T47D (cell line): ENCODE measurements at places on chromosomes 4 and X.

- DNase-seq = no peak
Measured at GRCh38 chrX:130224810-130225209, 43.9 kb downstream of the ZNF280C start.

DNA sequence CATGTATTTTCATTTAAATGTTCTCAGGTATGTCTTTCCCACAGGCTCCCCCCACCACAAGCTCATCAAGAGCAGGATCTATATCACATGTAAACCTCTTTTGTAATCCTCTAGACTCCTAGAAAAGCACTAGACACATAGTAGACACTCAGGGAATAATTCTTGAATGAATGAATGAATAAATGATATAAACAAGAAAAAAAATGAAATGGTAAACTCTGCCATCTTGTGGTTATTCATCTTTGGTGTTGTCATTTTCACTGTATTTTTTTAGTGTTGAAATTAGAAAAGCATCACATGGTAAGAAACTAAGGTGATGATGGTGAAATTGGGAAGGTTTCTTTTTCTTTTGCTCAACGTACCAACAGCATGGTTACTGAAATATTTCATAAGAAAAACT lies 34.2 kb upstream of the C1GALT1C1 start:
- no peak for DNase-seq

DNA sequence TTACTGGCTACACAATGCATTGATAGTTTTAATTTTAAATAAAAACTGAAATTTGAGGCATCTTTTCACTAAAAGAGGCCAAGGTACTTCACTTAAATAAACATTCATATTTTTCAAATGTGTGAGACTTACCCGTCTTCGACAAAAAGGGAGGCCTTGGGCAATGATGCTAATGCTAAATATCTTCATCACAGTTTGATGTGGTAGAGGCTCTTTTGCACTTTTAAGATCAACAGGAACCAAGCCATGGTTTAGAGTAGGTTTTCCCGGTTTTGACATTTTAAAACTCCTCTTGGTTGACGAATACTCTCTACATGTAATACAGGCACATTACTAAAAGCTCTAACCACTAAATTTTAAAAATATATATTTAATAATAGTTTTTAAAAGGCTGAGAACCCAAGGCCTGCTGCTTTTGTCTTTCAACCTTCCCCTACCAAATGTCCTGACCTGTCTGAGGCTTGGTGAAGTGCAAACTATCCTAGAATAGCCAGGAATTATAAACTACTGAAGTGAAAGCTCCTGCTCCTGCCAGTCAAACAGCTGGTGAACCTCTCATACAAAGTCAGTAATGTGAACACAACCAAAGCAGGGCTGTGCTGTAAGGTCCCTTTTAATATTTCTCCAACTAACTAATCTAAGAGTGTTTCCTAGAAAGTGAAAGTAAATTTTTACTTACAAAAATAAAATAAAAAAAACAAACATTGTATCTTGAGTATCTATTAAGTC lies 153.7 kb downstream of the FBXW7 start:
- DNase-seq = no peak

- no peak for DNase-seq
Measured at GRCh38 chrX:38018766-38019425, 12.5 kb downstream of the SYTL5 start.

GRCh38 chr4:154473497-154473896 lies 18.1 kb downstream of the DCHS2 start:
- no peak for DNase-seq

DNA sequence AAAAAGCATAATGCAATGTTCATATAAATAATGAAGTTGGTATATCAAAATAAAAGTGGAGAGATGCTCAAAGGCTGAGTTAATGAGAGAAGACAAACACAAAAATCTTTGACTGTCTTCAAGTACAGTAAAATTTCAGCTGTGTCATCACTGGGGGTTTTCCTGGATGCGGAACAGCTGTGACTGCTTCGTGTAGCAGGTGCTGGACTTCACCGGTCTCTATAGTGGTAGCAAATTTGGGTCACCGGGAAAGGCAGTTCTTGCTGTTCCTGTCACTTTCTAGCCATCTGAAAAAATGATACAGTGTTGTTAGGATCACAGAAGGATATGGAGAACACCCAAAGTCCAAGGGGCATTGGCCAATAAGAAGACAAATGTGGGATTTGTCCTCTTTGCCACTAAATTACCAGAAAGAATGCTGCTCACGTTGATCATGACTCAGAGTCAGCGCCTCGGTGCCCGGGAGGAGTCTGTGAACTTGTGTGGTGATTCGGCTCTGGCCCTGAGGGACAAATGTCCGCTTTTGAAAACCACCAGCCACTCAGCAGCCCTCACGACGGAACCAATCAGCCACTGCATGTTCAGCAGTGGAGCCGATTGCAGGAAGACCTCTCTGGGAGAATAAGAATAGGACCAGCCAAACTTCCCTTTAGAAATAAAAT lies 230.1 kb upstream of the FAT1 start:
- DNase-seq = no peak

DNA sequence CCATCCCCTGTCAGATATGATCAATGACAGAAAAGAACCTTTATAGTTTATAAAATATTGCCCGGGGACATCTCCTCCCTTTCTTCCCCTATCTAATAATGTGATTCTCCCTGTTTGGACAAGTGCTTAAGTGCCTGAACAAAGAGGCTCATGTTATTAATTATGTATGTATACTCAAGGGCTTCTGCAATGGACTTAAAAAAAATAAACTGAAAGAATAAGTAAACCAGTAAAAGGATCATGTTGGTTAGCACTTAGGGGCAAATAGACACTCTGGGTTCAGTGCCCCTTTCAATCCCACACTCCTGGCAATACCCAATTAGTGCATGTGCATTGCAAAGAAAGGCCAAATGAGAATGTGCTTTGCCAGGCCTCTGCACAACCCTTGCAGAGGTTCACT lies 30.7 kb upstream of the RPS6KA6 start:
- no peak for DNase-seq

DNA sequence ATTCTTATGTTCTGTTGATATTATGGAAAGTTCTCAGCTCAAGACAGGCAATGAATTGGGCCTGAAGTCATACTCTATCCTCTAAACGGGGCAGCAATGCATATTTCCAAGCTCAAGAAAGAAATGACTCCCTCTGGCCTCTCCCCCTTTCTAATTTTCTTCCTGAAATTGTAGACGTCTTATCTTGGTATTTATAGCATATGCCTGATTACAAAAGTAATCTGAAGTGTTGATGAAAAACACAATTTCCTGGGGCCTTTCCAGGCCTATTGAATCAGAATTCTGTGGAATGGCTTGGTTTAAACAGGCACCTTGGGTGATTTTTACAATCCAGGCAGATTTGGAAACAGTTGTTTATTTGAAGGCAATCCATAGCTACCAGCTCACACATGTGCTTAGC lies 21.4 kb upstream of the PGRMC2 start:
- no peak for DNase-seq

- no peak for DNase-seq
Measured at GRCh38 chr4:8237256-8237989, 32.1 kb upstream of the HTRA3 start.

DNA sequence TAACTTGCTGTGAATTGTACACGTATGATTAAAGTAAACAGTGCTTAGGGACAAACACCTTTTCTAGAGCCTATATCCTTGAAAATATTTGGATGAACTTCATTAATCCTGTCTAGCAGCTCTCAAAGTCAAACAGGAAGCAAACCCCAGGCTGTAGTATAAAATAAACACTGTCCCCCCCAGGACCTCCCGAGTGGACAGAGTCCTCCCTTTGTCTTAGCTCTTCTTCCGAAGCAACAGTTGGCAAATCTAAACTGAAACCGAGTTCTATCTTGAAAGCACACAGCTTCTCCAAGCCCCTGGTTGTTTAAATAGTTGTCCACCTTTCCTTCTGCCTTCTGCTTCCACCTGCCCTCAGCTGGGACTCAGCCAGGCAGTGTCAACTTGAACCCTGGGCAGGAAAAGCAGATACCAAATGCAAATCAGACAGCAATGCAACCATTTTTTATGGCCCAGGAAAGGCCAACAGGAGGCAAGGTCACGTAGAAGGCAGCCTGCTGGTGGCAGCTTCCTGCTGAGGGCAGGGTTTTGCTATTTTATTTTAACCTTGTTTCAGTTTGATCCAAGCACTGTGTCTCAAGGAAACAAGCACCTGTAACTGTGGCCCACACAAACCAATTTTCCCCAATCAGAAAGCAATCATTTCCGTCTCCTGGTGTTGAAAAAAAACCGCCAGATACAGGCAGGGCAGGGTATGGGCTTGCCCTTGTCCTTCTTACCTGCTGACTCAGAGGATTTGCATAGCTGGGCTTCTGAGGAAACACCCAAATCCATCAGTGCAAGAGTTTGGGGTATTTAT lies 110.3 kb upstream of the KIT start:
- no peak for DNase-seq

DNA sequence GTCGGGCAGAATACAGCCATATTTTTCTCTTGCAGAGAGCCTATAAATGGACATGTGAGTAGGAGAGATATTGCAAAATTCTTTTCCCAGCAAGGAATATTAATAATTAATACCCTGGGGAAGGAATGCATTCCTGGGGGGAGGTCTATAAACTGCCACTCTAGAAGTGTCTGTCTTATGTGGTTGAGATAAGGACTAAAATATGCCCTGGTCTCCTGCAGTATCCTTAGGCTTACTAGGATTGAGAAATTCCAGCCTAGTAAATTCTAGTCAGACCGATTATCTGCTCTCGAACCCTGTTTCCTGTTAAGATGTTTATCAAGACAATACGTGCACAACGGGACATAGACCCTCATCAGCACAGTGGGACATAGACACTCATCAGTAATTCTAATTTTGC lies 872.6 kb downstream of the FSTL5 start:
- DNase-seq = no peak

DNA sequence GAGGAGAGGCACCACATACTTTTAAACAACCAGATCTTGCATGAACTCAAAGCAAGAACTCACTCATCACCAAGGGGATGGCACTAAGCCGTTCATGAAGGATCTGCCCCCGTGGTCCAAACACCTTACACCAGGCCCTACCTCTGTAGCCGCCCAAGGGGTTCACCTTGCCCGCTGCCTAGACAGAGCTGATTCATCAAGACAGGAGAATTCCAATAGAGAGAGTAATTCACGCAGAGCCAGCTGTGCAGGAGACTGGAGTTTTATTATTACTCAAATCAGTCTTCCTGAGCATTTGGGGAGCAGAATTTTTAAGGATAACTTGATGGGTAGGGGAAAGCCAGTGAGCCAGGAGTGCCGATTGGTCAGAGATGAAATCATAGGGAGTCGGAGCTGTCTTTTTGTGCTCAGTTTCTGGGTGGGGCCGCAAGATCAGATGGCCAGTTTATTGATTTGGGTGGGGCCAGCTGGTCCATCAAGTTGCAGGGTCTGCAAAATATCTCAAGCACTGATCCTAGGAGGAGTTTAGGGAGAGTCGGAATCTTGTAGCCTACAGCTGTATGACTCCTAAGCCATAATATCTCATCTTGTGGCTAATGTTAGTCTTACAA lies 364.7 kb downstream of the PCDH7 start:
- DNase-seq = no peak

- no peak for DNase-seq
Measured at GRCh38 chr4:180809439-180809838, 1433.8 kb upstream of the TENM3 start.

DNA sequence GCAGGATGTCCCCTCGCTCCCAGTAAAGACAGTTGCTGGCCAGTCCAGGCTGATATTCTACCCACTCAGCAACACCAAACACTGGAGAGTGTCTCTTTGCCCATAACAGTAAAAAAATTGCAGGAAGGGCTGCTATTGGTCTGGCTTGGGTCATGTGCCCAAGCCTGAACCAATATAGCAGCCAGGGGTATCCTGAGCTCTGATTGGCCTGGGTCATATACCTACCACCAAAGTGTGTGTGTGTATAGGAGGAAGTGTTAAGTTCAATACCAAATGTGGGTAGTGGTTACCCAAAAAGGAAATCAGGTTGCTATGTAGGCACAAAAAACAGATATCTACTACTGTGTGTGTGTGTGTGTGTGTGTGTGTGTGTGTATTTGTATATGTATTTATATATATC lies 373.2 kb downstream of the BCOR start:
- DNase-seq = no peak

DNA sequence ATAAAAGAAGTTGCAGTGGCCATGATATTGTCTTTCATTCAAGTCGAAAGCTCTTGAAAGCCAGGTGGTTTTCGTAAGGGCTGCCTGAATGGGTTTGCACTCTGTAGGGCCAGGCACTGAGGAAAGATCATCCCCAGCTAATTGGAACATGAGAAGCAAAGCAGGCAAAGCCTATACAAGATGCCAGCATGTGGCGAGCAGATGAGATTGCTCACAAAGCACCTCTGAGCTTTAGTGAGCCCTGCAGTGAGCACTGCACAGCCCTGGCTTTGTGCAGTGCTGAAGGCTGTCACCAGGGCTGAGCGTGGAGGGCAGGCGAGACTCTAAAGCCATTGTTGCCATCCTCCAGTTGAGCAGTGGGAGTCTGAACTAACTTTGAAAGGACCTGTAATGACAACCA lies 53.8 kb downstream of the HADH start:
- no peak for DNase-seq

- peak; percentile 31 for DNase-seq
Measured at GRCh38 chrX:50579955-50580354, 109.3 kb upstream of the DGKK start.

GRCh38 chr4:163681208-163681821 lies 186.8 kb downstream of the TMA16 start:
- DNase-seq = peak; percentile 41

DNA sequence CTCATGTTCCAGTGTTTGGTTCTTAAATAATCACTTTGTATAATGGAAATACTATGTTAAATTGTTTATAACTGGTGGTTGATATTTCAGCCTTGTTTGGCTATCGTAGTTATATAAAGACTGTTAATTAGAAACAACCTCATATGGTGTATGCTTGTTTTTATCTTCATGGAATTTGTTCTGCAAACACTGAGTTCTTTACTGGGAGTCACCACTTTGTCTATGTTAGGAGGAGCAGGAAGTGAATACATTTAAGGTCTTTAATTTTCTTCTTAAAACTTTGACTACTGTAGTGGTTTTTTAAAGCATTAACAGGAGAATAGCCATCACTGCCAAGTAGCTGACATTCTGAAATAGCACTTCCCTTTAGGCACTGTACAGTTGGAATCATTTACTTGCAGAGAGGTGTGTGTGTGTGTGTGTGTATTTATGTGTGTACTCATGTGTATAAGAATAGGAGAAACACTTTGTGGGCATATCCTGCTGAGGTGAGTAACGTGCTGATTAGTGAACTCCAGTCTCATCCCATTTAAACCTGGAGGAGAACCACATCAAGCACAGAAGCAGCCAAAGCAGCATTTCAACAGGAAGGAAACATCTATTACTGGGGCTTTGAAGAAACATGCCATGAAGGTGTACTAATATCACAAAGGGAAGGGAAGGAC lies 37.8 kb downstream of the TET2 start:
- no peak for DNase-seq

- DNase-seq = no peak
Measured at GRCh38 chr4:153549405-153549804, 83.2 kb downstream of the TMEM131L start.

GRCh38 chr4:78829296-78829695 lies 53.1 kb downstream of the BMP2K start:
- no peak for DNase-seq

DNA sequence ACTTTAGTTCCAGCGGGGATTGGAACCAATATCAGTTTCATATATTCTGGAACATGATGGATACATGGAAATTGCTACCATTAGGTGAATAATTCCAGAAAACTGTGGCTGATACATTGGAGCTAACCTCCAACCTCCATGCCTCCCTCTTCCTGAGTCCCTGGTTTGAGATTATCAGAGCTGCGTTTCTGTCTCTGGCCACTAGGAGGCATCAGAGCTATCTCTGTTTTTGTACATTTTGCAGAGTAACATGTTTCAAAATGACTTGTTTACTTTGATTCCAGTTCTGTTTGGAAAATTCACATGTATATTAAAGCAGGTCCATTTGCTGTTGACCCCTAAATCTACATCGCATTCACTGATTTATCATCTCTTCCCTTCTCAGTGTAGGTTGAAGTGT lies 2.4 kb upstream of the RAB40AL start:
- peak; percentile 22 for DNase-seq
